ENCODE measurements at places on chromosomes 3 and 15.

- no peak for DNase-seq
Measured at GRCh38 chr3:96264701-96265100, 549.7 kb upstream of the EPHA6 start.

GRCh38 chr3:13141991-13142412 lies 68.8 kb upstream of the IQSEC1 start:
- peak; percentile 67 for DNase-seq

DNA sequence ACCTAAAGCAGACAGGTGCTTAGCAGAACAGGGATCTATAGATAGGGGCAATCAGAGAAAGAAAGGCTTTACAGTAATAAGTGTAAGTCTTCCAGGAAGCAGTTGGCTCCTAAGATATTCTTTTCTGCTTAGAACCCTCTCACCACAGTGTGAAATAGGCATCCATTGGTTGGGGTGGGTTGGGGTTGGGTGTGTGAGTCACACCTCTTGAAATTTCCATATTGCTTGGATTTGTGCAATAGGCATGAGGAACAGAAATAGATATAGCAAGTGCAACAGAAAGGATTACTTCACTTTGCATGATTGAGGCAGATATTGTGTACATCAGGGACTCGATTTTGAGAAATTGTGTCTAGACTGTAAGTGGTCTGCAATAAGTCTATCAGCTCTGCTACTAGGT lies 200.1 kb upstream of the GAP43 start:
- DNase-seq = no peak

- DNase-seq = no peak
Measured at GRCh38 chr3:184512621-184513020, 49.0 kb upstream of the EPHB3 start.

GRCh38 chr3:40323946-40324345 lies 14.4 kb downstream of the EIF1B start:
- no peak for DNase-seq

- DNase-seq = no peak
Measured at GRCh38 chr15:79294075-79294474, 11.6 kb downstream of the ANKRD34C start.

DNA sequence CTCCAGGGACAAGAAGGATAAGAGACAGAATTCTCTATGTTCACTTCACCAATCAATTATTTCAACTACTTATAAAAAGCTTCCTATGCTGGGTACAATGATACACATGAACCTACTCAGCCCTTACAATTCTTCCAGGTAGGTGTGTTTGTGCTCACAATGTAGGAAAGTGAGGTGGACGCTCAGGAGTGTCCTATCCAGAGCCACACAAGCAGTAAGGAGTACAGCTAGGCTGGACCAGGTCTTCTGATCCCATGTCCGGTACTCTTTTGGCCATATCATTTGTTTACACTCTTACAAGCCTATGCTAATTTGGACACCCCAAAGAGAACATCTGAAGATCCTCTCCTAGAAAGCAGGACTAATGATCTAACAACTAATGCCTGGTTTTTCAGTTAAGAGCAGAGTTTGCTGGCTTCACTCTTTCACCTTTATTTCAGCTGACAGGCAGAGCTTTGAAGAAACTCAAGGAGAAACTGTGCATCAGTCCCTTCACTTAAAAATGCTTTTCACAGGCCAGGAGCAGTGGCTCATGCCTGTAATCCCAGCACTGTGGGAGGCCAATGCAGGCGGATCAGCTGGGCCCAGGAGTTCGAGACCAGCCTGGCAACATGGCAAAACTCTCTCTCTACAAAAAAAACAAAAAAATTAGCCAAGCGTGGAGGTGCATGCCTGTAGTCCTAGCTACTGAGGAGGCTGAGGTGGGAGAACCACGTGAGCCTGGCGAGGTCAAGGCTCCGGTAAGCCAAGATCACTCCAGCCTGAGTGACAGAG lies 27.5 kb downstream of the IGF2BP2 start:
- no peak for DNase-seq

- DNase-seq = no peak
Measured at GRCh38 chr15:38576837-38577236, 12.2 kb upstream of the RASGRP1 start.

DNA sequence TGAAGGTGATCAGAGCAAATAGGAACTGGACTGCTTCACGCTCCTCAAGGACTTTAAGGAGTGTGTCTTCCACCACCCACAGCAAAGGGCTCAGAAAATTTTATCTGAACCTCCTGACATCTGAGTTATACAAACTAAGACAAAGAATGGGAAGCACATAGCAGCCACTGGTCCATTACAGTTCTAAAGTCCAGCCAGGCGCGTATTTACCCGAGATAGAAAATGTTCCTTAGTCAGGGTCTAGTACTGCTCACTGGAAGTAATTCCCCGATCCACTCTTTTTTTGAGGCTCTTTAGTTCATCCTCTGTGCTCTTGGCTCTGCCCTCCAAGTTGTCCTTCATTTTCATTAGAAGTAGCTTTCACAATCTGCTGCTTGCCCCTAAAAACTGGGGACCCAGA lies 88.5 kb upstream of the GOLGA8J start:
- DNase-seq = no peak

DNA sequence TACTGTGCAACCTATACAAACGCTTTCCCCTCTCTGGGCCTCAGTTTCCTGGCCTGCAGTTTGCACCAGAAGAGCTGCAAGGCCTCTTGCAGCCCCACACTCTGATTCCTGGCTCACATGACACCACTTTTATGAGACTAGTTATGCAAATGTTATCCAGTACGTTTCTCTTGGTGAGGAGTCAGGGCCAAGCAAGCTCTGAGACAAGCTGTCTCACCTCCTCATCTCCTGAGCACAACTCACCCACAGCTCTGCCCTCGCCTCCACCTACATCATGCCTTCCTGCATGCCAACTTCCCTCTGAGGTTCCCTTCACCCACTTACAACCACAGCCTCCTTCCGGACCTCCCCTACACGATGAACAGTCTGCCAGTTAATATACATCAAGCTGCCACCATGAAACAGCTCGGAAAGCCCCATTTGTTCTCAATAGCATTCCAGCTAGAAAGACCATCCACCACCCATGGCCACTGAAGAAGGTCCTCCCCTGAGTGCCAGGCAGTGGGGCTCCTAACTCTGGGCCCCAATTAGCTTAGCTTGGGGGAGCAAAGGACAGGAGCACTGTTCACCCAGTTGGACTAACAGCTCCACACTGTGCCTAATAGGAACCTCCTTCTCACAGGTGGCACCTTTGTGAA lies 25.0 kb downstream of the CRYGS start:
- no peak for DNase-seq

GRCh38 chr3:108001457-108001856 lies 89.4 kb downstream of the CD47 start:
- no peak for DNase-seq

- DNase-seq = peak; percentile 9
Measured at GRCh38 chr3:42387802-42388651, 22.4 kb downstream of the LYZL4 start.

- DNase-seq = no peak
Measured at GRCh38 chr3:152419748-152420147, 151.0 kb downstream of the MBNL1 start.

GRCh38 chr3:72079369-72079872 lies 294.5 kb upstream of the PROK2 start:
- DNase-seq = no peak

DNA sequence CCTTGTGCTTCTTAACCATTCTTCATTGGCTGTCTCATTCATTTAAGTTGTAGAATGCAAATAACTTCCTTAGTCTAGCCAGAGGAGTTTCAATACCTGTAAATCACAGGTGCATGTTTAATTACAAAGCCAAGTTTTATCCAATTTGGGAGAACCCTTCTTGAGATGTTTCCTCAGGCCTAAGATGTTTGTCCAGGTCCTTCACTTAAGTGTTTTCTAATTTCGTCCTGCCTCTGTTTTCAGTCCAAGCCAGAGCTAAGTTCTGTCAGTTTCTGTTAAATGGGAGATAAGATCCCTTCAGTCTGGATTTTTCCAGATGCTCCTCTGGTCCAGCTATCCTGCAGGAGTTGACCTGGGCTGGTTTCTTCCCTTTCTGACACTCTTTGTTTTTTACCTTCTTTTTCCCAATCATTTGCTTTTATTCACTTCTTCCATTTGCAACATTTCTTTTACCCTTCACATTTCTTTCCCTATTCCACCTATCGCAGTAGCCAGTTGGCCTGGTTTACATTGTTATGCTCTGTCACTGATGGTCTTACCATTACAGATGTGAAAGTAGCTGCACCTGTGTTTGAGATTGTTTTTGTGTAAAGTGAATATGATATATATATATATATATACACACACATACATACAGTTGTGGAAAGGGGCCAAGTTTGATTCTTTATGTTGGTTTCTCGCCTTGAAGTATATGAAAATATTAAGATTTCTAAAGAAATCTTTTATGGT lies 34.5 kb downstream of the EIF2AK4 start:
- no peak for DNase-seq

GRCh38 chr3:65173841-65174240 lies 486.0 kb upstream of the ADAMTS9 start:
- no peak for DNase-seq

GRCh38 chr15:60195611-60196010 lies 191.5 kb downstream of the FOXB1 start:
- no peak for DNase-seq

GRCh38 chr3:56923526-56924224 lies 121.9 kb upstream of the ARHGEF3 start:
- DNase-seq = no peak

- no peak for DNase-seq
Measured at GRCh38 chr3:191873736-191874135, 412.8 kb downstream of the PYDC2 start.

DNA sequence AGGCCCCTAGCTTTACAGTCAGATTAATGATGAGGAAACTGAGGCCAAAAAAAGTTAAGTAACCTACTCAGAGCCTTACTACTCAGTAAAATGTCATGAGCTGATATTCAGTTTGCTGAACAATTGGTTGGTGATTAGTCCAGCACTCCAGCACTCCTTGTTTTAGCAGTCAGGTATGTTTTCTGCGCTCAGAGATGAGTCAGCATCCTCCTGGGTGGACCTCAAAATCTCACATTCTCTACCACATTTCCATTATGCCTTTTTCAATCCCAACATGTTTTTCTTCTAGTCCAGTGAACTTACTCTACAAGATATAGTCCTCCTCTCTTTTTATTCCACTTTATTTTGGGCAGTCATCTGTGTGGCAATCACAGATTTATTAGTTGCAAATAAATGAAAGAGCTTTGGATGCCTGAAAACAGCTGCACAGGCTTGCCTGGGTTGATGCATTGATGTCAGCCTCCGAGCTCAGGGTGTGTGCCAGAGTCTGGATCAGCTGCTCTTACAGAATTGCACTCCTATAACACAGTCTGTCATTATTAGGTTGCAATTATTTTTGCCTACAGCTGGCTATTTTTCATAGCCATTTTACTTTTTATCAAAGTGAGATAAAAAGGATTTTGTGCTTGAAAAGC lies 133.2 kb downstream of the ARPP21 start:
- DNase-seq = no peak

- DNase-seq = peak; percentile 19
Measured at GRCh38 chr3:100709842-100710260, 557 bp downstream of the TFG start.

GRCh38 chr3:7547826-7548225 lies 686.9 kb downstream of the GRM7 start:
- no peak for DNase-seq

DNA sequence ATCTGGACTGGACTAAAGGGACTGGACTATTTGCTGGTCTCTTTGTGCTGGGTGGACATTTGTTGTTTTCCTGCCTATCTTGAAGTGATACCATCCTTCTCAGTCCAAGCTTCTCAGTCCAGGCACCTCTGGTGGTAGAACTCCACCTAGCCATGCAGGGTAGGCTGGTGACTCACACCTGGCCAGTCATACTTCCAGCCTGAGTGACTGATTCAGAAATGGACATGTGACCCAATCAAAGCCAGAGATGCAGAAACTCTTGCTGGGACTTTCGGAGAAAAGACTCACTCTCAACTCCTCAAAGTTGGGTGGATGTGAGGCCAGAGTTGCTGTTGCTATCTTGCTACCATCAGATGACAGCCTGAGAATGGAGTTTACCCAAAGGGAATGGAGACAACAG lies 5.6 kb upstream of the ASB14 start:
- peak; percentile 30 for DNase-seq

GRCh38 chr3:108127301-108127988 lies 36.6 kb upstream of the CD47 start:
- no peak for DNase-seq

- DNase-seq = no peak
Measured at GRCh38 chr3:113620091-113620490, 76.4 kb downstream of the USF3 start.

DNA sequence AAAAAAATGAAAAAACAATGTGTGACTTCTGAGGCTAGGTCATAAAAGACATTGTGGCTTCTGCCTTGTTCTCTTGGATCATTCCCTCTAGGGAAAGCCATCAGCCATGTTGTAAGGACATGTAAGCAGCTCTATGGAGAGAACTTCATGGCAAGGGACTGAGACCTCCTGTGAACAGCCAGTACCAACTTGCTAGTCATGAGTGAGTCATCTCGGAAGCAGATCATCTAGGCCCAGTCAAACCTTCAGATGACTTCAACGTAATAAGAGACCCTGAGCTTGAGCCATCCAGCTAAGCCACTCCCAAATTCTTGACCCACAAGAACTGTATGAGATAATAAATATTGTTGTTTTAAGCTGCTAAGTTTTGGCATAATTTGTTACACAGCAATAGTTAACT lies 4.9 kb downstream of the MON1A start:
- DNase-seq = peak; percentile 64

DNA sequence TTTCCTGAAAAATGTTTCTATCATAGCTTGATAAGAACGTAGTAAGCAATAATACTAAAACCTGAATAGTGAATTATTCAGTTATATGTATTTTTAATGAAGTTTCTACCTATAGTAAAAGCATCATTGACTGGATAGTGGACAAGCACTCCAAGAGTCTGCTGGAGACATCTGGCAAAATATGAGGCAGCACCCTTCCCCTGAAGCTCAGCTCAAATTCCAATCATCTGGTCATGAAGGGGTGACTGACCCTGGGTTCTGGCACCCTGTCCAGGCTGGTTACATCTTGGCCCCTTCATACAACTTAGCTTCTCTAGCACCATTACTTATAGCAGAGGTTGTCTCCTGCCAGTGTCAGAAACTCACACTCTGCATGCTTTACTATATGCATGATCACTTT lies 455.4 kb downstream of the RAP2B start:
- DNase-seq = no peak

DNA sequence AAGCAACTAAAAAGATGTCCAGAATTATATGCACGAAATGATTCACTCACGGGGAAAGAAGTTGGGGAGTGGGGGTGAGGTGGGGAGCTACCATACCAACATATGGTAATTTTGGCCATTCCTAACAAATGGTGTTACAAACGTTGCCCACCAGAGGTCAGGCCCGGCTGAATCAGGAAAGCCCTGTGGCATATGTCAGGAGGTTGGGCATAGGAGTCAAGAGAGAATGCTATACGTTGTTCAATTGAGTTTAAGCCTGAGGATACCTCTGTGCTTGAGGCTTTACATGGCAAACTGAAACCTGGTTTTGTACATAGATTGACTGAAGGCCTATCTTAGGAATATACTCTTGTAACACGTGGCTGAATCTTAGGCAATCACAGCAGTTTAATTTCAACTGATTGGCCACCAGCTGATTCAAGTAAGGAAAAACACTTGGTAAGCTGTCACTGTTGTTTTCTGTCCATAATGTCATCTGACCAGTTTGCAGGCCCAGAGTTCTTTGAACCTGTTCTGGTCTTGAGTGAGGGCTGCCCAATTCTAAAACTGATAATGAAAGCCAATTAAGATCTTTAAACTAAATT lies 23.4 kb upstream of the SLC2A2 start:
- peak; percentile 74 for DNase-seq

GRCh38 chr15:86690566-86690965 lies 610.9 kb downstream of the AGBL1 start:
- no peak for DNase-seq

All from HTR-8/SVneo (cell line).